Lower leg skin (tissue), 4 donors: ENCODE measurements at places on chromosomes 6 and 20. TPM values are rescaled to one million over a fixed set of nuclear protein-coding genes. Genes with fewer than 3 reads are reported as not detected.

The PGBD1 gene
- 0.15 TPM for total RNA-seq

The APCDD1L gene
- total RNA-seq = 1.6 TPM

The CD93 gene
- 23.7 TPM for total RNA-seq

The DEFB121 gene
- total RNA-seq = not detected

The GMDS gene
- 23.1 TPM for total RNA-seq

The TTK gene
- 1.4 TPM for total RNA-seq

The SLC22A2 gene
- not detected for total RNA-seq

The FBXL4 gene
- total RNA-seq = 18.4 TPM

The ERVFRD-1 gene
- not detected for total RNA-seq

The SIGLEC1 gene
- total RNA-seq = 1.0 TPM

The CALHM5 gene
- 1.0 TPM for total RNA-seq

The AGER gene
- total RNA-seq = 1.3 TPM

The SPDEF gene
- total RNA-seq = 9.1 TPM

The CCN6 gene
- total RNA-seq = 1.1 TPM

The MSH5 gene
- 7.8 TPM for total RNA-seq

The ZSCAN16 gene
- total RNA-seq = 3.9 TPM

The SLC2A10 gene
- total RNA-seq = 10.0 TPM

The STMND1 gene
- 1.2 TPM for total RNA-seq

The ARMH2 gene
- not detected for total RNA-seq

The SLC26A8 gene
- total RNA-seq = not detected

The COL9A1 gene
- not detected for total RNA-seq

The MOXD1 gene
- total RNA-seq = 12.8 TPM

The FKBP1A gene
- 133 TPM for total RNA-seq

The SCRT2 gene
- total RNA-seq = not detected

The SLC16A10 gene
- 50.4 TPM for total RNA-seq

The BEND3 gene
- total RNA-seq = 1.8 TPM

The SNX21 gene
- 236 TPM for total RNA-seq

The PRDM13 gene
- total RNA-seq = not detected

The RPS18 gene
- total RNA-seq = 4,043 TPM
